T-helper 17 cell (primary cell): ENCODE measurements at places on chromosomes 5 and 9. TPM values are rescaled to one million over a fixed set of nuclear protein-coding genes. Genes with fewer than 3 reads are reported as not detected.

IL17B gene
- total RNA-seq: not detected

LRRTM2 gene
- total RNA-seq: 0.13 TPM

ANXA6 gene
- 258 TPM for total RNA-seq

ENTPD2 gene
- 0.20 TPM for total RNA-seq
